ENCODE measurements at places on chromosomes 12 and 14.
A peak's percentile ranks its signal among the peaks of the same experiment; 100 is the strongest.

- DNase-seq = no peak
These were observed 37.9 kb upstream of the GALNT9 start for GRCh38 chr12:132367071-132367851.

DNA sequence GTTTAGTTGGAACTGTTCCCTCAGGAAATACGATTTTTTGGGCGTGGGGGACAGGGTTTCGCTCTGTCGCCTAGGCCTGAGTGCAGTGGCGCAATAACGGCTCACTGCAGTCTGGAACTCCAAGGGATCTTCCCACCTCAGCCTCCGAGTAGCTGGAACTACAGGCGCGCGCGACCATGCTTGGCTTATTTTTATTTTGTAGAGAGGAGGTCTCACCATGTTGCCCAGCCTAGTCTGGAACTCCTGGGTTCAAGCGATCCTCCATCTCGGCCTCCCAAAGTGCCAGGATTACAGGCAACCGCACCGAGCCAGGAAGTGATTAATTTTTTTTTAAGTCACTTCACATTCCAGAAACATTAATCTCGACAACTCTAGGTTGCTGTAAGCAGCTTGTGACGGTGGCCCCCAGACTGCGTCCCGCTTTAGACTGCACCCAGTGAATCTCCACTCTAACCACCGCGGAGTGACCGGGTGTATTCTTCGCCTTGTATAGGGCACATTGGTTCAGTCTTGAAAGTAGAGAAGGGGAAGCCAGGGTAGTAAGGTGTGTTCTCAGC lies 830 bp upstream of the MIS18BP1 start:
- no peak for DNase-seq

GRCh38 chr12:31589598-31589903 lies 1.4 kb downstream of the DENND5B start:
- DNase-seq = no peak

DNA sequence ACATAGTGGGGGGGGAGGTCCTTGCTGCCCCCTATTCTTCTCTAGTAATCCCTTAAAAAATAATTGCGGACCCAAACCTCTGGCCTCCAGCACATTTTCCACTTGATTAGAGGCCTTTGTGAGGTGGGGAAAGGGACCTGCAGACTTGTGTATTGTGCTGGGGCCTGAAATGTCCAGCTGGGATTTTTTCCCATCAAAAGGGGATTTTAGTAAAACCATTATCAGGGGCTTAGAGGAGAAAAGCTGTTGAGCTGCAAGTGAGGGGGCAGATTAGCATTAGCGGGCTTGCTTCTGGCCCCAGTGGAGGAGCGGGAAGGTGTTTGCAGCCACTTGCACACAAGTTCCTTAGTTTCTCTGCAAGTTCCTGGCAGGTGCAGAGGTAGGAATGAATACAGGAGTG lies 13.9 kb downstream of the FBXL14 start:
- no peak for DNase-seq

DNA sequence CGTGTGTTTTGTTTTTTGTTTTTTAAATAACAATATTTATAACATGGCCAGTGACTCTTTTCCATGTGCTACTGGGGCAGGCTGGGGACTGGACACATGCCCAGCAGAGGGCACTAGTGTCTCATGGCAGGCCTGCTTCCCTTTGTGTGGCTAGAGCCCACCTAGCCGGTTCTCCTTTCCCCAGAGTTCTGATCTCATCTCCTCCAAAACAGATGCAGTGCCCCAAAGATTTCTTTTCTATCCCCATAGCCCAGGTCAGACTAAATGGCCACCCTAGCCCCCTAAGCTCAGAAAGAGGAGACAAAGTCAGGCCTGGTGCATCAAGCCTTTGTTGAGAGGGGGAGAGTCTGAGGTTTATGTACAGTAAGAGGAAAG lies 21.2 kb downstream of the PRPF40B start:
- peak; percentile 68 for DNase-seq
